Epithelial cell of proximal tubule (primary cell): ENCODE measurements at places on chromosomes 3 and 15. TPM values are rescaled to one million over a fixed set of nuclear protein-coding genes. Genes with fewer than 3 reads are reported as not detected.

The CPEB1 gene
- 0.35 and 0.43 TPM in 2 replicates for total RNA-seq

The GNAT1 gene
- total RNA-seq = not detected in 2 replicates

The CCR8 gene
- total RNA-seq = not detected in 2 replicates

The SGO1 gene
- total RNA-seq = 10.3 and 16.6 TPM in 2 replicates

The SLC35G2 gene
- total RNA-seq = 6.8 and 7.6 TPM in 2 replicates

The GRK7 gene
- not detected in 2 replicates for total RNA-seq

The CCDC80 gene
- 11.6 and 12.2 TPM in 2 replicates for total RNA-seq

The CDCP1 gene
- 50.9 and 53.5 TPM in 2 replicates for total RNA-seq

The ST8SIA2 gene
- 5.6 and 6.3 TPM in 2 replicates for total RNA-seq

The PLA2G4B gene
- total RNA-seq = 0.65 and 1.2 TPM in 2 replicates
